ENCODE measurements at places on chromosomes 6 and 20. TPM values are rescaled to one million over a fixed set of nuclear protein-coding genes. Genes with fewer than 3 reads are reported as not detected.
A peak's percentile ranks its signal among the peaks of the same experiment; 100 is the strongest.

Gene ZNF133
- 7.6 TPM for total RNA-seq

Gene IL20RA
- 6.7 TPM for total RNA-seq

DNA sequence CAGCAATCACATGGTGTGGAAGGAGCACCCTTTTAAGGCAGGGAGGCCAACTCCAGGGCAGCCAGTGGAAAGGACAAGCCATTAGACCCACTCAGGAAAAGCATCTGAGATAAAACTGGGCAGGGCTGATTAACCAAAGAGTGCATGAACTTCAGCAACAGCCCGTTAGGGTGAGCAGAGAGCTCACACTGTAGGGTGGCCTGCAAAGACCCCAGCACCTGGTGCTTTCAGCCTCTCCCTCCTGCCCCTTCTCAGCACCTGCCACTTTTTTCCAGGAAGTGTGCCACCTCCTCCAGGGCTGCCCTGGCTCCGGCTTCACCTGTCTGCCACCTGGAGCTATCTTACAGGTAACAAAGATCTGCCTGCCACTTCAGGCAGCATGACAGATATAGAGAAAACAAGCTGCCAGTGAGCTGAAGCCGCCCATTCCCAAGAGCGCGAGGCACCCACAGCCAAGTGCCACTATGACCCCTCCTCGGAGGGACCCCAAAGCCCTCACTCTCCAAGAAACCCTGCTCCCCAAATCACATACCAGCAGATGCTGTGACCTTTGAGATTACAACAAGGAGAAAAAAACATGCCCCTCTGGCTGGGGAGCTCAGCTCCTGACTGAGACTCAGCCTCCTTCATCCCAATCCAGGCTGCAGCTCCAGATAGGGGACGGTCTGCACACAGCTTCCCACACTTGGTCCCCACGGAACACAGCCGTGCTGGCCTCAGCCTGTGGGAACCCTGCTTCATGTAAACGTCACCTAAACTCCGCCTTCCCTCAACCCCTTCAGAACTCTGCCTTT is 71.2 kb downstream of the ABHD12 start:
- no peak for DNase-seq

- no peak for DNase-seq
Observed at GRCh38 chr6:71386215-71386614, 97.6 kb downstream of the OGFRL1 start.

Gene TP53TG5
- 0.73 TPM for total RNA-seq

Gene GGTLC1
- total RNA-seq = not detected

Gene NQO2
- 57.5 TPM for total RNA-seq

DNA sequence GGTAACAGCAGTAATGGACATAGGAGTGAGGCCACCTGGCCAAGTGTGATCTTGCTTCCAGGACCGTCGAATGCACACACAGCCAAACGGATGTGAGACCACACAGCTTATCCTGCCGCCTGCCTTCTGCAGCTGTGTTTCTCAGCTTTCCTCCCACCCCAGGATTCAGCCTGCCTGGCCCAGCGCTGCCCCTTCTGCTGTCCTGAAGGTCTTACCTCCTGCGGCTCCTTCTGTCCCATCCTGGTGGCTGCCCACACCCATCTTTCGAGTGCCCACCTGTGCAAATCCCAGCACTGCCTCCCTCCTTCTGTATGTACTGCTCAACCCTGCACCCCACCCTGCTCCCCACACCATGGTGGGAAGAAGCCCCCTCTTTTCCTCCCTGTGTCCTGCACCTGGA is 49.4 kb upstream of the DACT2 start:
- DNase-seq = no peak

GRCh38 chr6:44275749-44276648 is 5.7 kb downstream of the TMEM151B start:
- DNase-seq = no peak

DNA sequence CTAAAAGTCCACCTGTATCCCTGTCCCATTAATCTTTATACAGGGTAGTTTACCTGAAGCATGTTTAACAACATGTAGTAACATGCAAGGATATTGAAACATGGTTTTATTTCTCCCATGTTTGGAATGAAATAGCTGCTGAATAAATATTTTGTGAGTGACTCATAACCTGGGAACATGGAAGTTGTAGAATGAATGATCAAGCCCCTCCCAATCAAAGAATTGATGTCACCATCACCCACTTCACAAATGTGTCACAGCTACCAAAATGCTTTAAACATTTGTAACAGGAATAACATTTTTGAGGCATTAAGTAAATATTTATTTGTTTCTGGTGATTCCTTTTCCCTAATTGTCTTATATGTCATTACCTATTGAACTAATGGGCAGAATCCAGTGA is 58.9 kb upstream of the TNFAIP3 start:
- no peak for DNase-seq

DNA sequence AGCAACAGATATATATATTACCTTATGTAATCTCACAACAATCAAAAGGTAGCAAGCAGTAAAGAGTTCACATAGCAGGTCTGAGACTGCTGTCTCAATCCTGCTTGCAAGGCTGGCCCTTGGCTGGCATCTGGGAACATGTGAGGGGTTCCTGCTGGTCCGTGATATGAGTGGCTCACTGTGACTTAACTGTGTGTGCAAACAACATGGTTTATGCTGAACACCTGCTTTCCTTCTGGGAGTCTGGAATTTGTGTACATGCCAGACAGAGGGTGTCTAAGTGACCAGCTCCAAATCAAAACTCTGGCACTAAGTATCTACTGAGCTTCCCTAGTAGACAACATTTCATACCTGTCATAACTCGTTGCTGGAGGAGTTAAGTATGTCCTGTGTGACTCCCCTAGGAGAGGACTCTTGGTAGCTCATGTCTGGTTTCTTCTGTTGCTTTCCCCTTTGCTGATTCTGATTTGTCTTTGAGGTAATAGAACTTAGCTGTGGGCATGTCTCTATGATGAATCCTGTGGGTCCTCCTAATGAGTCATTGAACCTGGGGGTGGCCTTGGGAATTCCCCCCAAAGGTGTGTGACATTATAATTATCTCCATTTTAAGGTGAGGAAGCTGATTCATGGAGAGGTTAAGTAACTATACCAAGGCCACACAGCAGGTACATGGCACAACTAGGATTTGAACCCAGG is 131.6 kb upstream of the NEDD9 start:
- DNase-seq = no peak

GRCh38 chr6:43990627-43991619 is 136.3 kb downstream of the MRPL14 start:
- DNase-seq = no peak

Gene VWA7
- total RNA-seq = 12.1 TPM

GRCh38 chr6:117078624-117079023 is 186.7 kb upstream of the VGLL2 start:
- no peak for DNase-seq

Gene CAGE1
- 0.11 TPM for total RNA-seq

DNA sequence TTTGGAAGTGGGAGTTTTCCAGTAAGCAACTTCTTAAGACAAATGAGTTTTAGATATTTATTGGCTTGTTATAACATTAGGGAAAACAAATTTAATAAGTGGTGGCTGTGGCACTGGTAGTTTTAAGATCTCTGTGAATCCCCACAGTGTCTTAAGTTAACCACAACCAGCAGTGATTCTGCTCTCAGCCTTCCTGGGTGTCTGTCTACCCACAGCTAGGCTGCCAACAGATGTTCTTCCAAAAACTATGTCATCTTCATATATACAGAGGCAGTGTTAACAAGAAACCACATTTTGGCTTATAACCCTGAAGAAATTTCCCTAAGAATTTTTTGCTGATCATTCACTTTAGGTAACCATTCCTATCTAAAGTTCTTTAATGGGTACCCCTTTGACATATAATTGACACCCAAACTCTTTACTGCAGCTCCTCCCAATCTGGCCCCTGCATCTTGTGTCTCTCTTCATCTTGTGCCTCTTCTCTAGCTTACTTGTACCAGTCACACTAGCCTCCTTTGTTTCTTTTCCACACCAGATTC is 52.7 kb downstream of the TOP1 start:
- no peak for DNase-seq

- peak; percentile 69 for DNase-seq
Observed at GRCh38 chr6:4281341-4282293, 146.2 kb upstream of the ECI2 start.

GRCh38 chr20:46199198-46199597 is 81.1 kb downstream of the CD40 start:
- DNase-seq = no peak

DNA sequence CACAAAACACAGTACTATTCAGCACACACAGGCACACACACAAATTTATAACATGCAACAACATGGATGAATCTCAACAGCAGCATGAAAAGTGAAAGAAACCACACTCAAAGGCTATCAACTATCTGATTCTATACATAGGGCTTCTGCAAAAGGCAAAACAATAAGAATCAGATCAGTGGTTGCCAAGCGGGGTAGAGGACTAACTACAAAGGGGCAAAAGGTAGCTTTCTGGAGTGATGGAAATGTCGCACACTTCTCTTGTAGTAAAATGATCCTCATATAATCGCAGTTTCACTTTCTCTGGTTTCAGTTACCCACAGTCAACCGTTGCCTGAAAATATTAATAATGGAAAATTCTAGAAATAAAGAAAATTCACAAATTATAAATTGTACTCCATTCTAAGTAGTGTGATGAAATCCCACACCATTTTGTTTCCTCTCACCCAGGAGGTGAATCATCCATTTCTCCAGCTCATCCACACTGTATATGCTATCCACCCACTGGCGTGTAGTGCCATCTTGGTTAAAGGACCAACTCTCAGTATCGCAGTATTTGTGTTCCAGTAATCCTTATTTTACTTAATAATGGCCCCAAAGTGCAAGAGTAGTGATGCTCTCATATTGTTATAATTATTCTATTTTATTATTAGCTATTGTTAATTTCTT is 12.8 kb upstream of the PLN start:
- DNase-seq = no peak

Gene PXDC1
- 29.7 TPM for total RNA-seq

GRCh38 chr20:24487648-24488047 is 18.2 kb downstream of the SYNDIG1 start:
- DNase-seq = no peak

- DNase-seq = peak; percentile 84
Observed at GRCh38 chr6:46491201-46491627, at the start of gene RCAN2. Gene RCAN2 (minus strand): TSS chr6:46491449.

Gene ENPP5
- 2.8 TPM for total RNA-seq

DNA sequence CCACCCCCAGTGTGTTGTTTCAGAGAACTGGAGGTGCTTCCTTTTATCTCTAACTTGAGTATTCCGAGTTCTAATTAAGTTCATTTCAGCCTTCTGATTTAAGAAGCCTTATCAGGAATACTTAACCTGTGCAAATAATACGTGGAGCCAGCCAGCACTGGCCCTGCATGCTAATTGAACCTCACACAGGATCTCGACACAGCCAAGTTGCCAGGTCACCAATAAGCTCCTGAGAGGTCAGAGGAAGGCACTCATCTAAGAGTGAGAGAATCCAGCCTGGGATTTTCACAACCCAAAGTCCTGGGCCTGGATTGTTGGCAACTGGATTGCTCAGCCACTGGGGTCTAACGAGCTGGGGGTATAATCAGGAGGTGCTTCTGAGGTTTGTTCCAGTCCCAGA is 157.7 kb upstream of the LRFN2 start:
- no peak for DNase-seq

- no peak for DNase-seq
Observed at GRCh38 chr20:4844325-4844724, 122.6 kb downstream of the PRND start.

Gene C6orf52
- 0.49 TPM for total RNA-seq

DNA sequence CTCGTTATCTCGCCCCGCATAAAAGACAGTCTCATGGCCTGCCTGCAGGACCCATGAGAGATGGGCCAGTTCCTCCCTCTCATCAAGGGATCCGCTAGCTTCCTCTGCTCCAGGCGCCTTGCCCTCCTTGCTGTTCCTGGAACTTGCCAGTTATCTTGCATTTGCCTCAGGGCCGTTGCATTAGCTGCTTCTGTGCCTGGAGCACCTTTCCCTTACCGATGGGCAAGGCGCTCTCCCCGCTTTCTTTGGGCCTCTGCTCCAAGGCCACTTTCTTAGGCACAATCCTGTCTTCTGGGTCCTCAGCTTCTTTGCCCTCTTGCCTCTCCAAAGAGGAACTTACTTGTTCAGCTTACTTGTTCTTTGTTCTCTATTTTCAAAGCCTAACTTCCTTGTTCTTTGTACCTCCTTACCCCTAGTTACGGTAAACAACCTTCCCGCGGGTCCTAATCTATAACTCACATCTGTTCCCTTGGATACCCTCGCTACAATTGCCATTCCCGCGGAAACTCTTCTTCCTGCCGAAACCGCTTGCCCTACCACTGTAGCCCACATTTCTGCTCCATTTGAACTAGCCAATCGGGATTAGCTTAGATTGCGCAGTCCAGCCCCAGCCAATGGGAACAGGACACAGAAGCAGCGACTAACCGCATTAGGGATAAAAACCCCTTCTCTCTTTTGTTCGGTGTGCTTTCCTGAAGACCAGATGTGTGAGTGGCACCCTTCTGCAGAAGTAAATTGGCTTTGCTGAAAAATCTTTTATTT is 887 bp upstream of the NSFL1C start:
- DNase-seq = no peak

GRCh38 chr6:29763491-29764289 is 40.5 kb downstream of the HLA-F start:
- no peak for DNase-seq

Gene TRIM15
- not detected for total RNA-seq

Gene C6orf132
- 2.0 TPM for total RNA-seq

- DNase-seq = no peak
Observed at GRCh38 chr6:7041511-7042026, 66.2 kb upstream of the RREB1 start.

DNA sequence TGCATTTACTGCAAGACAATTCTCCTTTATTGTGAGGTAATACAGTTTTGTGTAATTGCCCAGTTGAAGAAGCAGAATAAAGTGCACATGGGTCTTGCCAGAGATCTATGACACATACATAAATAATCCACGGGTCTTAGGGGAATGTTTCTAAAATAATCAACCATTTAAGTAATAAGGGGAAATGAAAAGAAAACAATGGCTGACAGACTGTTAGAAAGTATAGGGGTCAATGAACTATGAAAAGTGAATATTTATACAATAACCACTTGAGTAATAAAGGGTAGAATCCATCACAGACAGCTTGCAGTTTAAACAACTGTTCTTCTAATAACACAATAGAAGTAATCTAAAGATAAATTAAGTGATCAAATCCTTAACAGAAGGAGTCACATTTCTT is 477.2 kb downstream of the EYS start:
- DNase-seq = no peak

Gene RNF182
- total RNA-seq = not detected

DNA sequence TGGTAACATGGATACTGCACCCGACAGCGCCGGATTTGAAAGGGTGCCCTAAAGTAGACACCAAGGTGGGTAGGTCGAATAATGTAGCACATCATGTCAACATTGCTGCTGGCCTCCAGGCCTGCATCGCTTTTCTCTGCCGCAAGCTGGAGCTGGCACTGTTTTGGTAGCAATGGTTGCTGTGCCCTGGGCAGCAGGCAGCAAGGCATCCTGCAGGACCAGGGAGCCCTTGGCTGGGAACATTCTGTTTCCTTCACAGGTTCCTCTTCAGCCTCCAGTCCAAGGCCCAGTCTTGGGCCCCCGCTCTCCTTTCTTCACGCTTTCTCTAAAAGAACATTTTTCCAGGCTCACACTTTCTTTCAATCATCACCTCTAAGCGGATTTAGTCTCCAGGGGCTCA is 365.8 kb upstream of the JARID2 start:
- DNase-seq = no peak

- DNase-seq = no peak
Observed at GRCh38 chr6:89047473-89047872, 33.1 kb upstream of the PNRC1 start.

- DNase-seq = no peak
Observed at GRCh38 chr6:118813775-118814174, 80.2 kb upstream of the ASF1A start.

Gene DEFB119
- not detected for total RNA-seq

Gene SLC22A3
- 1.8 TPM for total RNA-seq

All from Right ventricle myocardium inferior (tissue), 1 donor.